ENCODE measurements at places on chromosomes 2 and 18. TPM values are rescaled to one million over a fixed set of nuclear protein-coding genes. Genes with fewer than 3 reads are reported as not detected.

DNA sequence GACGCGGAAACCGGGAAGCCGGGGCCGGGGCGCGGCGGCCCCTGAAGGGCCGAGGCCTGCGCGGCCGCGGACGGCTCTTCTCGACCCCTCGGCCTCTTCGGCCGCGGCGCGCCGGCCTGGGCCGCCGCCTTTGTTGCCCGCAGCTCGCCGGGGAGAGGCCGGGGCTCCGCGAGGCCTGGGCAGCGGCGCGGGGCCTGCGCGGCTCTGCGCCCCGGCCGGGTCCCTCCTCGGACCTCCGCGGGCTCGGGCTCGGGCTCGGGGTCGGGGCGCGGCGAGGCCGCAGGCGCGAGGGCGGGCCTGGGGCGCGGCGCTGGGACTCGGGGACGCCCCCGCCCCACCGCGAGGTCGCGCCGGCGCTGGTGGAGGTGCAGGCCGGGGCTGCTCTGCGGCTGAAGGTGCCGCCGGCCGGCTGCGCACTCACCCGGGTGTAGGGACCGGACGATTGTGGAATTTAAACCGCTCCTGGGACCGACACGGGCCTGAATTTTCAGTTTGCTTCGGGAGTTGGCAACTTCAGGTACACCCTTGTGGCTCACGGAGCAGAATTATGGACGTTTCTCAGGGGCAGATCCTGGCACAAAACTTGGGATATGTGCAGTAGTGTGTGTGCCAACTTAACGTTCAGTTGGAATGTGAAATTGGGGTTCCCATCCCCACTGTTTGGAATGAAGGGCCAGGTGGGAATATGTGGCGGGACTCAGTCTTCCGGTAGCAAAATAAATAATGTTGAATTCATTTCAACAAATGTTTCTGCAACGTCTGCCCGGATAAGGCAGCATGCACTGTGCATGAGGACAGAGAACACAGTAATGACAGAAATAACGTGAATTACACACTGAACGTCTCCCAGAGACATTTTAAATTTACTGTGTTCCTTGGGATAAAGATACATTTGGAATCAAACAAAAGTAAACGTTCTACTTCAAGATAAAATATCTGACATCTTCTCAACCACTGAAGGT, 787 bp downstream of the SOCS6 start:
- peak; percentile 58 for DNase-seq

DNA sequence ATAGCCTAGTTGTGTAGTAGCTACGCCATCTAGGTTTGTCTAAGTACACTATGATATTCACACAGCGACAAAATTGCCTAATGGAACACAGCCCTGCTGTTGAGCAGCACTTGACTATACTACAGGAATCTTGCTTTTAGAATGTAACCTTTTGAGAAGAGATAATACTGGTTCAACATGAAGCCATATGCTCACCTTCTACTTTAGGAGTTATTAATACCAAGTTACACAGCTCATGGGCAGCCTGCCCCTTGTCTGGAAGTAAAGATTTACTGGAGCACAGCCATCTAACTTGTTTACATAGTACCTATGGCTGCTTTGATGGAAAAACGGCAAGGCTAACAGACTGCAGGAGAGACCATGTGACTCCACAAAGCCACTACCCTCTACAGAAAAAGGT, 174.8 kb downstream of the DYM start:
- DNase-seq, result no peak

GRCh38 chr2:68059784-68060525, 2.8 kb downstream of the C1D start:
- no peak for DNase-seq

GRCh38 chr2:156430980-156431358, 5.2 kb upstream of the GPD2 start:
- no peak for DNase-seq

GRCh38 chr18:12921178-12921577, 26.6 kb upstream of the SEH1L start:
- no peak for DNase-seq

DNA sequence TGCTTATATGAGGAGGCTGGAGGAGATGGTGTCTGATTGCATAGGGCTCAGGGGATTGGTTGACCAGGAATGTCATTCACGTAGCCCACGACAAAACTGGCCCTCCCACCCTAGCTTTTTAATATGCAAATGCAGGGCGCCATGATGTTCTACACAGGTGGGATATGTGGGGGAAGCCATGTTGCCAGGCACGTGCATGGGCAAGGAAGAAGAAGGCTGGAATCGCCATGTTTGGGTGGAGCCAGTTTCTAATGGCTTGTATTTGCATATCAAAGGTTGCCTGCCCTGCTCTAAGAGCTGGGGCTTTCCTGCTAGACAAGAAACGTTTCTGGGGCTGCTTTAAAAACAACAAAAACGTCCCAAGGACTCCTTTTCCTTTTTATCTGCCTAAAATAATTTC, 26.5 kb upstream of the LINC00305 start:
- DNase-seq, result no peak

- no peak for DNase-seq
Observed at GRCh38 chr18:70405052-70405451, 116.2 kb downstream of the SOCS6 start.

- no peak for DNase-seq
Observed at GRCh38 chr2:57402755-57403154, 643.9 kb upstream of the VRK2 start.

GRCh38 chr2:18677280-18677679, 87.9 kb upstream of the NT5C1B start:
- DNase-seq, result no peak

DNA sequence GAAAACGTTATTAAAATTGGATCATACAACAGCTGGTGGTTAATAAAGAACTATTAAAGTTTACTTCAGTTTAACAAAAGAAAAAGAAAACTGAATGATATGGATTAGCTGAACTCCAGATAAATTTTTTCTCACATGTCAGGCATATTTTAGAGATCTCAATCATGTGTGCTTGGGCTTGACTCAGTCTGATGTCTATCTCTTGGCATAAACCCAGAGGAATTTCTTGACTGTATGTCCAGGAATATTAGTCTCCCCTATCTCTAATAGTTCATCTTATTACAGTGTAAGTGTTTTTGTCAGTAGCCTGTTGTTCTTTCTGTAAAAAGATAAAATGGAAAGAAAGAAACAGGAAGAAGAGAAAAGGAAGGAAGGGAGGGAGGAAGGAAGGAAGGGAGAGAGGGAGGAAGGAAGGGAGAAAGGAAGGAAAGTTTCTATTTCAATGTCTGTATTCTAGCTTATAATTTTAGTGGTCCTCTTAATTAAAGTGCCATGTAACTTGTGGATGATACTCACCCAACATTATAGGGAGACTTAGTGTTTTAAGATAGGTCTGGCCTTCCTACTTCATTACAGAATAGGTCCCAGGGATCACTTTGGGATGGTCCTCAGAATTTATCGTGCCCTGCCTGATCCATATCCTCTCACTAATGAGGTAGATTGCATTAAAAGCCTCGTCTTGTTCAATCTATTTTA, 99.7 kb upstream of the UGP2 start:
- DNase-seq, result no peak

- DNase-seq, result peak; percentile 6
Observed at GRCh38 chr18:74589021-74589420, 8.6 kb upstream of the ZNF407 start.

GRCh38 chr18:7890075-7890474, 323.0 kb downstream of the PTPRM start:
- DNase-seq, result no peak

GRCh38 chr2:164810843-164811242, 30.8 kb downstream of the COBLL1 start:
- no peak for DNase-seq

RFTN2 gene
- total RNA-seq, result 5.5 TPM

BIN1 gene
- total RNA-seq, result 37.6 TPM

GCG gene
- total RNA-seq, result 4.1 TPM

RPRD1A gene
- total RNA-seq, result 38.7 TPM

HOXD4 gene
- total RNA-seq, result 4.7 TPM

MC2R gene
- total RNA-seq, result not detected

ANKRD44 gene
- 13.7 TPM for total RNA-seq

NEURL3 gene
- total RNA-seq, result 2.3 TPM

SIX3 gene
- total RNA-seq, result not detected

All from mucosa of descending colon (tissue), 3 donors.